Activated T-cell treated with anti-CD3 and anti-CD28 coated beads, Interleukin-2, amount 50 U/mL, for 4 hours (primary cell): ENCODE measurements at places on chromosomes 5 and 9. TPM values are rescaled to one million over a fixed set of nuclear protein-coding genes. Genes with fewer than 3 reads are reported as not detected.

GRCh38 chr9:131609099-131609830, 63.9 kb downstream of the PRRT1B start:
- DNase-seq: no peak

Gene PIP5K1B
- total RNA-seq: 1.6 TPM

DNA sequence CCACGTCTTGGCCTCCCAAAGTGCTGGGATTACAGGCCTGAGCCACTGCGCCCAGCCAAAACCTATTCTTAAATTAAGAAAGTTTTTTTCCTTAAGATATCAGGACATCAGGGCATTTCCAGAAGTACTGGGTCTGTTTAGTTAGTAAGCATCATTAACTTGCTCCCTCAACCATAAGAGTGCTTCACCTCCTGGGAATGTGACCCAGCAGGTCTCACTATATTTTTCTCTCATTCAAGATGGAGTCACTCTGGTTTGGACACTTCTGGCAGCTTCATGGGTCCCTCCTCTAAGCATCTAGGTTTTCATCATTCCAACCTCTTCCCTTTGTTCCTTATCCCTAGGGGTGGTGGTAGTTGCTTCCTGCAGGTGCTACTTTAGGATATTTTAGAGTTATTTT, 10.3 kb upstream of the BRD3OS start:
- no peak for DNase-seq

- no peak for DNase-seq
Measured at GRCh38 chr9:21677387-21677786, 125.0 kb upstream of the MTAP start.

Gene DRD1
- not detected for total RNA-seq

- DNase-seq: no peak
Measured at GRCh38 chr9:117074784-117075520, 339.9 kb downstream of the ASTN2 start.

DNA sequence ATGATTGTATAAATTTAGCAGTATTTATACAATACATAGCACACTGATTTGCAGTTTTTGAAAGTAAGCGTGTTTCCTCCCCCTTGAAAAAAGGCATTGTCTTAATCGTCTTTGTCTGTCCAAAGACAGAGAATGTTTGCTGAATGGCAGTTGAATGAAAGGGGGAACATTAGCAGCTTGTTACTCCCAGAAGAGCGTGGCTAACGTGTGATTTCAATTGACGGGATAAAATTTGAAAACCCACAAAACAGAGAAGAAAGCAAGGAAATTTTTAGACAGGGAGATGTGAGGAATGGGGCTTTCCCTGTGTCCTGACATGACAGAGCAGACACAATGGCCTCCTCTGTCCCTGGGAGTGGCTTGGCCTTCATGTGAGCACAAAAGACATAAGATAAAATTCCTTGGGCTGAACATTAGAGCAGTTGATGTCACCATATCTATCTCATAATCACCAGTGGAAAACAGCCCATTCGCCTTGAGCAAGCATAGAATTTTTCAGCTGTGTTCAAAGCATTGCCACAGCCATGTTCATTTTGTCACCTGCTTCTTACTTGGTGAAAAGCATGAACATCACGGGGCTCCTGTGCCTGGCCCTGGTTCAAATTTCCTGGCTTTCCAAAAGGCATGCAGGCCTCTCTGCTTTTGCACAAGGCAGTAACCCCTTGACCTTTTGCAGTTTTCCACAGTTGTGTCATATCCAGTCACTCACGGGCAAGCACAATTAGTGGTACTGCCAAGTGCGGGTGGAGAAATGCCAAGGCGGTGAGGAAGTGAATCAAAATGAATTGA, 126.9 kb downstream of the TLE1 start:
- DNase-seq: no peak

Gene SLC45A2
- total RNA-seq: not detected

Gene SLCO6A1
- total RNA-seq: not detected

Gene PCDHB13
- total RNA-seq: 0.08 TPM

Gene TMEM171
- not detected for total RNA-seq

Gene PDGFRB
- total RNA-seq: 0.19 TPM

- no peak for DNase-seq
Measured at GRCh38 chr9:109843641-109844040, 63.6 kb downstream of the PALM2AKAP2 start.

DNA sequence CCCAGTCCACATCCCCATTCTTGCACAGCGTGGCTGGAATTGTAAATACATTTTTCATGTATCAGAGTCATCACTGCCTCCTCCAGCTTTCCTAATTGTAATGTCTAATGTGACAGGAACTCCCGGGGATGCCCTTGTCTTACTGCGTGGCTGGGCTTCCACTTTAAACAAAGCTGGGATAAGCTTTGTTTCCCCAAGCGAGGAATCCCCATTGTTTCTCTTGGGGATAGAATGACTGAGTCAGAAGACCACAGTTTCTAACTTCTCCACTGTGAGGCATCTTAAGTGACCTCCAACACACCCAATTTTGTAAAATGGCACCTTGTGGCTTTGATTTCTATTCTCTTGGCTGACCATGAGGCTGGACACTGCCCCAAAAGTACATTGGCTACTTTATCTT, 22.4 kb downstream of the ARPC5L start:
- no peak for DNase-seq

- DNase-seq: peak; percentile 32
Measured at GRCh38 chr5:66171349-66172344, 27.5 kb downstream of the SREK1 start.

- DNase-seq: no peak
Measured at GRCh38 chr9:70964861-70965260, 156.6 kb downstream of the TRPM3 start.

GRCh38 chr5:14097998-14098471, 45.1 kb upstream of the TRIO start:
- no peak for DNase-seq

DNA sequence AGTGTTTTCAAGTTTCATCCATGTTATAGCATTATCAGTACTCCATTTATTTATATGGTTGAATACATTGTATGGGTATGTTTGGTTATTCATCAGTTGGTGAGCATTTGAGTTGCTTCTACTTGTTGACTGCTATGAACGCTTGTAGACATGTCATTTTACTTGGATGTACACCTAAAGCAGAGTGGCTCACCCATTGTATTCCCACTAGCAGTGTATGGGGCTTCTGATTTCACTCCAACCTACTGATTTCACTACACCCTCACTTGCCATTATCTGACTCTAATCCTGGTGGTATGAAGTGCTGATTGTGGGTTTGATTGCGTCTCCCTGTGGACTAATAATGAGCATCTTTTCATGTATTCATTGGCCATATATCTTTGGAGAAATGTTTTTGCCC, 9.5 kb downstream of the NPM1 start:
- DNase-seq: no peak

DNA sequence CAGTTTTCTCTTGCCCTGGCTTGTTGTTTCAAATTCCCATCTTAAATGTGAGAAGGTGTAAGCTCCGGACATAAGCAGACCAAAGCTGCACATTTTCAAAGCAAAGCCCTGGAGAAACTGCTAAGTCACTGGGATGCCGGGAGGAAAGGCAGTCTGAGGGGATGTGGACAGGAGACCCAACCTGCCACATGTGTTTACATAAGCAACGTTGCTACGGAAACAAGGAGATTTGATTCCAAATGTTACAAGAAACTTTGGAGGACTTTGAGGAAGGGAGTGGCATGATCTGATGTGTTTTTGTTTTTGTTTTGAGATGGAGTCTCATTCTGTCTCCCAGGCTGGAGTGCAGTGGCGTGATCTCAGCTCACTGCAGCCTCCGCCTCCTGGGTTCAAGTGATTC, 25.7 kb upstream of the INSYN2B start:
- no peak for DNase-seq

DNA sequence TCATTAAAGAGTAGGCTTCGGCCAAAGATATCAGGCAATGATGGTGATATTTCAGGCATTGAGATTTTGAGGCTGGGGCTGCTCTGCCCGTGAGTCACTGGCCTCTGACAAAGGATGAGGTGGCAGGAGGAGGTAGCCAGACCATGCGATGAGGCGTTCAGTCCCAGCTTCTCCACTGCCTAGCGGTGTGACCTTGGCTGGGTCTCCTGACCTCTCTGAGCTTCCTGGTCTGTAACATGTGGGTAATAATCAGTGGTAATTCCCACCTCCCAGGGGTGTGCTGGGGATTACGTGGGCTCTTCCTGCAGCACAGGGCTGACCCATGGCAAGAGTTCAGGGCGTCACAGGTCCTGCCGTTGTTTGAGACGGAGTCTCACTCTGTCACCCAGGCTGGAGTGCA, 73.2 kb upstream of the RAPGEF1 start:
- no peak for DNase-seq

- peak; percentile 23 for DNase-seq
Measured at GRCh38 chr9:112334432-112334841, 1.0 kb upstream of the PTBP3 start.

Gene CDK7
- total RNA-seq: 48.5 TPM

Gene SLC6A7
- not detected for total RNA-seq

DNA sequence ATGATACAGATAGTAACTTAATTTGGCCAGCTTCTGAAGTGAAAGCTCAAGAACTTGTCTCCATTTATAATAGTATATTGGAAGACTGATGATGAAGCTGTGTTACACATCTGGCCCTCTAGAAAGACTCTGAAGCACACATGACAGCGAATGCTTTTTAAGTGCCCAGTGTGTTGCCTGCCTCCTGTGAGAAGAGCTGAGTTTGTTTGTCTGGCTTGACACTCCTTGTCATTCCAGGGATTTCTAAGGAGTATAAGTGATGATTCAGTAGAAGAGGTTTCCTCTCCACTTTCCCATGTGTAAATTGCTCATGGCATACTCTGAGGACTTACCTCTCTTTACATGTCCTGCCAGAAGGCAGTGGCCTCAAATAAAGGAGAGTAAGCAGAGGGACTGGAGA, 30.4 kb upstream of the LRRTM2 start:
- DNase-seq: no peak
